ENCODE measurements at places on chromosomes 5 and 9. TPM values are rescaled to one million over a fixed set of nuclear protein-coding genes. Genes with fewer than 3 reads are reported as not detected.

The PCDHB14 gene
- total RNA-seq, result 0.06 TPM

The SPIN1 gene
- total RNA-seq, result 43.2 TPM

The ADAMTS12 gene
- 8.6 TPM for total RNA-seq

The FAM153A gene
- not detected for total RNA-seq

The SPATA6L gene
- total RNA-seq, result 2.0 TPM

The SEC24A gene
- total RNA-seq, result 14.7 TPM

The HMMR gene
- total RNA-seq, result 26.7 TPM

The KCNV2 gene
- total RNA-seq, result not detected

The CDKN2A gene
- total RNA-seq, result not detected

The CCDC152 gene
- not detected for total RNA-seq

The GABRA6 gene
- total RNA-seq, result not detected

The MEF2C gene
- total RNA-seq, result not detected

The SMC5 gene
- 14.8 TPM for total RNA-seq

The IFNK gene
- not detected for total RNA-seq

The CDC25C gene
- total RNA-seq, result 13.0 TPM

The GLIPR2 gene
- 11.2 TPM for total RNA-seq

The SECISBP2 gene
- 21.0 TPM for total RNA-seq

The CRHBP gene
- 0.24 TPM for total RNA-seq

The PTGDS gene
- total RNA-seq, result 0.71 TPM

The GPR150 gene
- total RNA-seq, result 0.07 TPM

The OGN gene
- not detected for total RNA-seq

The ZBTB6 gene
- total RNA-seq, result 6.1 TPM

The GMCL2 gene
- total RNA-seq, result not detected

The PTRH1 gene
- total RNA-seq, result 15.5 TPM

The TMEM141 gene
- 55.2 TPM for total RNA-seq

The BAAT gene
- 0.58 TPM for total RNA-seq

The LRRC26 gene
- total RNA-seq, result 1.3 TPM

The QRFP gene
- not detected for total RNA-seq

The SPARC gene
- total RNA-seq, result 16.4 TPM

The GAS1 gene
- total RNA-seq, result 0.10 TPM

The MEGF10 gene
- not detected for total RNA-seq

The PTPRD gene
- total RNA-seq, result 0.26 TPM

The GPRIN1 gene
- 9.3 TPM for total RNA-seq

The GPX8 gene
- total RNA-seq, result 38.5 TPM

The DIRAS2 gene
- total RNA-seq, result not detected

The BRD9 gene
- 35.7 TPM for total RNA-seq

The ICE1 gene
- 22.7 TPM for total RNA-seq

The SH3GL2 gene
- total RNA-seq, result 0.09 TPM

The PRUNE2 gene
- not detected for total RNA-seq

The ORM2 gene
- total RNA-seq, result not detected

The ANKRD55 gene
- 0.03 TPM for total RNA-seq

The CARTPT gene
- not detected for total RNA-seq

The DAP gene
- total RNA-seq, result 60.9 TPM

The ACOT12 gene
- total RNA-seq, result not detected

The NEUROG1 gene
- not detected for total RNA-seq

The MARCOL gene
- total RNA-seq, result not detected

The NLN gene
- 61.3 TPM for total RNA-seq

The GRXCR2 gene
- not detected for total RNA-seq

The TEX48 gene
- total RNA-seq, result not detected

The GZMA gene
- not detected for total RNA-seq

The PCDHGB7 gene
- total RNA-seq, result 0.07 TPM

The SLCO6A1 gene
- total RNA-seq, result not detected
